ENCODE measurements at places on chromosomes 1 and 21.

- no peak for DNase-seq
Measured at GRCh38 chr1:27418326-27419185, 26.1 kb downstream of the GPR3 start.

DNA sequence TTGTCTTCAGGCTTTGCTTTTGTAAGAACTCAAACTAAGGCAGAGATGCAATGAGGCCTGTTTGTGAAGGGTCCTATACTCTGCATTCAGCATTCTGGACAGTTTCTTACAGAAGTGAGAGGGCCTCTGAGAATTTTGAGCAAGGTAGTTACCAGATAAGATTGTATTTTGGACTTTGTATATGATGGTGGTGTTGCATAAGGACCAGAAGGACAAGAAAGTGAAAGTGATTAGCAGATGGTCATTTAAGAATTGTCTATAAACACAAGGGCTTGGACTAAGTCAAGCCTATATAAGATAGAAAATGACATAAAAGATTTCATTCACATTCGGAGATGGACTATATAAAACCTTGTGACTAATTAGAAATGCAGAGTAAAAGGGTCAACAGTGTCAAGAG lies 537.0 kb downstream of the PTBP2 start:
- DNase-seq: no peak

- no peak for DNase-seq
Measured at GRCh38 chr1:82686774-82687173, 886.0 kb downstream of the ADGRL2 start.

GRCh38 chr1:27300341-27301051 lies 21.5 kb upstream of the TMEM222 start:
- peak; percentile 85 for DNase-seq

DNA sequence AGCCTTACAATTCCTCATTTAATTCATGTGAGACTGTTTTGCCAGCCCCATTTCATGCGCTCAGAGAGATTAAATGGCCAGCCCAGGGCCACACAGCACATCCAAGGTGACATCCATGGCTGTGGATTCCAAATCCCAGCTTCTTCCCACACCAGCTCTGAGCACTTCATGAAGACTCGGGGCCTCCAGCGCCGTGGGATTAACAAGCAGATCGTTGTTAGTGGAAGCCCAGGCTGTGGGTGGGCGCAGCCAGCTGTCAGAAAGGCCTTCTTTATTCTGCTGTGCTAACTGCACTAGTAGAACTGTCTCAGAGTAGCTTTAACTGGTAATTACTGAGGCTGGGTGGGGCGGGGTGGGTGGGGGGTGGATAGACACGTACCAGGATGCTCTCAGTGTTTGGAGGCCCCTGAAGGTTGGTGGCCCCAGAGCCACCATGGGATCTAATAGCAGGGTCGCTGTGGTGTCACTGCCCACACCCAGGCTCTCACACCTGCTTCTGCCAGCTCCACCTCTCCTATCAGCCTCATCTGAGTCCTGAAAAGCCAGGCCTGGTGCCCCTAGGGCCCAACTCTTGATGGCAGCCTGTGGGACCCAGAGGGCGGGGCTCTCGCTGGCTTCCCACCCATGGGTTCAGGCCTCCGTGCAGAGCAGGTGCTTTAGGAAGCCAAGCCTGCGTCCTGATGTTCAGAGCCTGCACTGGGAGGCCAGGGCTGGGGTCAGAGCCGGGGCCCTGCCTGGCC lies 3.4 kb downstream of the BMP8A start:
- no peak for DNase-seq

DNA sequence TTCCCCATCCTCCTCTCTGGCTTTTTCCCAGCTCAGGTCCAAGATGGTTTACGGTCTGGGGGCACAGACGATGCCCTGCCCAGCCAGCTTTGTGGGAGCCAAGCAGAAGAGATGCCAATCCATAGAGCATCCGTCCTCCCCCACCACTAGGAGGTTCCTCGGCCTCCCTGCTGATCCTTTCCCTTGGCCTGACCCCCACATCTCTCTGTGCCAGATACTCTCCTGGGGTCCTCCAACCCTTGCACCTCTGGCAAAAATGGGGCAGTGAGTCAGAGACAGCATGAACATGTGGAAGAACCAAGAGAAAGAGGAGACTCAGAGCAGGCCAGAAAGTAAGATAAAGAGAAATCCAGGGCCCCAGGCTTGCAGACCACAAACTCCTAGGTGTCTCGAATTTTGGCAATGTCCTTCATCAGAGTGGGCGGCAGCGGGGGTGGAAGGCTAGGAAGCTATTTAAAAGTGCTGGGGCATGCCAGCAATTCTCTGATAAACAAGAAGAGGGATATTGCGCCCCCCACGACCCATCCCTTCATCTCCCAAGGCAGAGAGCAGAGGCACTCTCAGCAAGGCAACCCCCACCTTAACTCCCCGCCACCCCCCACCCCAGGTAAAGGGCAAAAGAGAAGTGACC lies 11.4 kb downstream of the BLACAT1 start:
- DNase-seq: no peak

GRCh38 chr1:61519631-61520030 lies 205.3 kb downstream of the TM2D1 start:
- DNase-seq: no peak

DNA sequence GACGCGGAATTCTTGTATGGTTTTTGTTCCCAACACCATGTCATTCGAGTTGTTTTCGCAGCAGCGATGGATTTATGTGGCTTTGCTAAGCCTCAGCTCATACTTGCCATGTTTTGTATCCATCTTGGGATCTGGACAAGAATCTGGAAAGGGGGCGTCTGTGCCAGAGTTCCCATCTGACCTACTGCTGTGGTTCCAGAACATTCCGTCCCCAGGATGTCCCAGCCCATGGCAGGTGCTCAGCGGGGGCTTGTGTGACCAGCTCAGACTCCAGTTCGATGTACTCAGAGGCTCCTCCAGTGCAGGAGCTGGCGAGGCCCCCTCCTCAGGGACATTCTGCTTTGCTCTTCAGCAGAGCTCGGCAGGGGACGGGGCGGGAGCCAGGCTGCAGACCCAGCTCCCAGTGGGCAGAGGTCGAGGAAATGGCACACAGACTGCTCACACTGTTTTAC lies 24.0 kb upstream of the ADARB1 start:
- no peak for DNase-seq

- DNase-seq: no peak
Measured at GRCh38 chr1:78688697-78689096, 39.1 kb downstream of the IFI44 start.

GRCh38 chr1:160340866-160341265 lies 2.2 kb downstream of the COPA start:
- DNase-seq: no peak

- DNase-seq: no peak
Measured at GRCh38 chr1:3515774-3516480, 61.5 kb downstream of the ARHGEF16 start.

DNA sequence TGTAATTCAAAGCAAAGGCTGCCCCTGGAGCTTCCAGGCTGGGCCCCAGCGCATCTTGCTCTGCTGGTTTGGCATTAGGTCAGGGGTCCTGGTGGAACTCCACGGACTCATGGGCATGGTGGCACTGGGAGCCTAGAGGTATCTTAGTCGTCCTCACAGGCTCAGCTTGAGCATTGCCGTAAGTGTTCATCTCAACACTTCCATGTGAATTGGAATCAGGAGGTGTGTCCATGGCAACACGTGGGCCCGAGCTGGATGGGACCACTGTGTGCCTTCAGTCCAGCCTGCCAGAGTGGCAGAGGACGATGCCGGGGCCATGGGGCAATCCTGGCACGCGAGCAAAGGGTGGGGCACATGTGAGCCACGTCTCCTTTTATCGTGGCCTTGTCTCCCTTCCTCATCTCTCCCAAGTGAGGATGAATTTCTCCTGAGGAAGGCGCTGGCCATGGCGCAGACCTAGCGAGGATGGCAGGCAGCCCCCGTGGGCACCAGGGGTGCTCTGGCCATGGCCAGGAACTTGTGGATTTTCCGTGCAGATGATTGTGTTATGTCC lies 47.0 kb downstream of the AGPAT3 start:
- DNase-seq: no peak

- DNase-seq: no peak
Measured at GRCh38 chr21:45187646-45188045, 100.0 kb downstream of the POFUT2 start.

DNA sequence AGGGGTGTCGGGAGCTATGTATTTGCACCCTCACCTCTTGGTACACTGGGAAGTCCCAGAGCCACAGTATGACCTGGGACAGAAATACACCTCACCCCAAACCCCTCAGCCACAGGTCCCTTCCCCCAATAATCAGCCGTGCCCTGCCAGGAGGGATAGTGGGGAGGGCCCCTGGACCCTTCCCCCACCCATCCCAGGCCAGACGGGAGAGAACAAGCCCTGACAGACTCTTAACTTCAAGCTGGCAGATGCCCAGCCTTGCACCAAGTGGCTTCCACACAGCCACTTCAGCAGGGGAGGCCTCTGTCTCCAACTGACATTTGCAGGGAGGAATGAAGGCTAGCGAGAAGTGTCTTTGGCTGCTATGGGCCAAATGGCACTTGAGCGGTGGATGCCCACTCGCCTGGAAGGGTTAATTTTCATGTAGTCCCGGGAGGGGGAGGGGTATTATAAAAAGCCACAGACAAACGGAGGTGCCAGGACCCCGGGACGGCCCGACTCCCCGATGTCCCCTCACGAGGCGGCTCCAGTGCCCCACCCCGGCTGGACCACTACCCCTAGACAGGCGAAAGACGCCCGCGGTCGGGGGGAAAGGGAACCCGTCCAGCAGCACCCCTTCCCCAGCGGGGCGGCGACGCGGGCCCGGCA lies 495 bp downstream of the SYNC start:
- peak; percentile 28 for DNase-seq

GRCh38 chr1:168470901-168471431 lies 72.8 kb downstream of the XCL2 start:
- DNase-seq: no peak

GRCh38 chr1:84581648-84582047 lies 7.4 kb upstream of the CTBS start:
- no peak for DNase-seq

- DNase-seq: no peak
Measured at GRCh38 chr1:162475089-162475488, 22.5 kb upstream of the UHMK1 start.

GRCh38 chr21:43193651-43194302 lies 25.0 kb downstream of the CRYAA start:
- no peak for DNase-seq

GRCh38 chr21:26001356-26001755 lies 169.2 kb downstream of the APP start:
- DNase-seq: no peak

- DNase-seq: no peak
Measured at GRCh38 chr21:37601915-37602314, 235.3 kb downstream of the DYRK1A start.

DNA sequence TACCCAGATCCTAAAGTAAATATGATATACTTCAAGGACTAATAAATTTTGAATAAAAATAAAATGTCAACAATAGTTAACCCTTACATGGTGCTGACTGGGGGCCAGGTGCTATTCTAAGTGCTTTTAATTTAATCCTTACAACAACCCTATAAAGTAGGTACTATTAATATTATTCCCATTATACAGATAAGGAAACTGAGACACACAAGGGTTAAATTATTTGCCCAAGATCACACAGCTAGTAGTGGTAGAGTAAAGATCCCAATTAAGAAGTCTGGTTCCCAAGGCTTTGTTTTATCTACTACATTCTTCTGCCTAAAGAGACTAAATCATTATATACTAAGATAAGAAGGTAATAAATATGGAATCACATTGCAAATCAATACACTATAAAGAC lies 34.2 kb downstream of the SYNJ1 start:
- no peak for DNase-seq

DNA sequence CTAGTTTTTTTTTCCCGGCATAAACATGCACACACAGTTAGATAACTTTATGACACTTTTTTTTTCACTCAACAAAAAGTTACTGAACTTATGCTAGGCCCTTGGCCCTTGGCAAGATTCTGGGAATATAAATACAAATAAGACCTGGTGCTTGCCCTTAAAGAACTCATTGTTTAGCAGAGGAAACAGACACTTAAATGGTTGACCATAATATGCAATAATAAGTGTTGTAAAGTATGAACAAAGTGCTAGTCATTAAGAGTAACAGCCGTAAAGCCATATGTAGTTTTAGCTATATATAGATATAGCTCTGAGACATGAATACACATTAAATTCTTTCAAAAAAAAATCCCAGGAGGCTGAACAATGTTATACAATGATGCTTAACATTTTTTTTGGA lies 198.3 kb downstream of the CYYR1 start:
- DNase-seq: no peak

- DNase-seq: no peak
Measured at GRCh38 chr1:230326971-230327891, 98.9 kb downstream of the PGBD5 start.

DNA sequence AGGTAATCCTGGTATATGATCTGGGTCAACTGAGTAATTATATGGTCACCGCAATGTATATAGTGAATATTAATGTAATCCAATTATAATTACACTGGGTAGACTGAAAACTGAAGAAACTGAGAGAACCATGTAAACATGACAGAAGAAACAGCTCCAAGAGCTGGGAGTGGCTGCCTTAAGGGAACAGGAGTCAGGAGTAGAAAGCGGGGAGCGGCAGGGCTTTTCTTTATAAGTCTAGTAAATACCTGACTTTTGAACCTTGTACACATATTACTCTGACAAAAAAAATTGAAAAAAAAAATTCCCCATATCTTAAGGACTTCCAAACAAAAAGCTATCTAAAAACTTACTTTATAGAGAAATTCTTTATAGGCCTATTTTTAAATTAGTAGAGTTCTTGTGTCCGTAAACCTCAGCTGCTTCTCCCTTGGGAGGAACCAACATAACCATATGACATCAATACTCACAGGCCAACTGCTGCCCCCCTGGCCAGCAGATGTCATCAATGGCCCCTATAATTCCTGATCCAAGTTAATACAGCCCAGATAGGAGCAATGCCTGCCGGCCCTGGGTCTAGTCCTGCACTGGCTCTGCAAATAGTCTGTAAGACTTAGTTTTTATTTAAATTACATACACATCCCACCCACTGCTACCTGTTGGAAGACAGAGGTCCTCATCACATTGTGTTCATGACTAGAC lies 33.8 kb downstream of the THAP3 start:
- DNase-seq: no peak

GRCh38 chr1:108718927-108719655 lies 6.4 kb downstream of the FNDC7 start:
- no peak for DNase-seq

GRCh38 chr1:46053734-46054133 lies 78.7 kb downstream of the PIK3R3 start:
- DNase-seq: no peak

DNA sequence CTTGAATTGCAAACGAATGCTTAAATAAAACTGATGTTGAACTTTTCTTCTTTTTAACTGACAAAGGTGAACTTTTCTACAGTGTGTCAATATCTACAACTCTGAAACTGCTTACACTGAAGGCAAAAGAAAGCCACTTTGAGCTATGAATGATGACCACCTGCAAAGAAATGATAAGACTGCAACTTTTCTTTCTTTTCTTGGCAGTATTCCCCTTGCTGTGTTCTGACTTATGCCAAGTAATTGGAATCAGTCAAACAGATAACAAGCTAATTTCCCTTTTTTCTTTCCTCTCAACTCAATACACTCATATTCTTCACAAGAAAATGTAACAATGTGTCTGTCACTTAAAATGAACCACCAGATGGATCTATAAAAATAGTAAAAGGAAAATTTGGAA lies 588.1 kb upstream of the BRINP3 start:
- no peak for DNase-seq

All from HAP-1 (cell line).